ENCODE measurements at places on chromosomes 2 and 18. TPM values are rescaled to one million over a fixed set of nuclear protein-coding genes. Genes with fewer than 3 reads are reported as not detected.

- no peak for DNase-seq
Observed at GRCh38 chr18:48254077-48254602, 155.0 kb downstream of the ZBTB7C start.

- DNase-seq = peak; percentile 15
Observed at GRCh38 chr2:19021100-19021476, 337.3 kb downstream of the OSR1 start.

GRCh38 chr2:216735086-216735485 lies 39.7 kb upstream of the IGFBP5 start:
- no peak for DNase-seq

DNA sequence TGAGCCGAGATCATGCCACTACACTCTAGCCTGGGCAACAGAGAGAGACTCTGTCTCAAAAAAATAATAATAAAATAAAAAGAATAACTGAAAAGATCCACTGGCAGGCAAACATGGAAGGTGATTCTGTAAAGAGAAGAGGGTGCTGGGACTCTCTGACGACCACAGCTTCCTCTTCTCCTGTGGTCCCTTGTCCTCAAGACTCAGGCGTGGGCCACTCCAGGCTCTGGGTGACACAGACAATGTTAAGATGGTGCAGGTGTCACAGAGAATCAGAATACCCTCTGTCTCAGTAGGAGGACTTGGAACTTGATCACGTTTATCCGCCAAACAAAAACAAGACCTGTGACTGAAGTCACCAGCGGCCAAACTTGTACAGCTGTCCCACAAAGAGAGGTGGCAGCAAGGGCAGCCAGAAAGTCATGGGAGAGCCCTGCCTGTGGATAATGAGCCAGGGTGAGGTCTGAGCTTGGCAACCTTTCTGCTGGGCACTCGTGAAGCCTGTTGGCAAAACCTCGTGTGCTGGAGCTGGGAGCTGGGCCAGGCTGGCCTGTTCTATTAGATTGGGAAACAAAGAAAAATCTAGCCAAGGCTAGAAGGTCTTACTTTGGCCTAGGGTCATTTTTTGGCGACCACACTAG lies 76.4 kb upstream of the ITGA6 start:
- DNase-seq = no peak

- DNase-seq = no peak
Observed at GRCh38 chr18:69784815-69785214, 162.9 kb downstream of the CD226 start.

DNA sequence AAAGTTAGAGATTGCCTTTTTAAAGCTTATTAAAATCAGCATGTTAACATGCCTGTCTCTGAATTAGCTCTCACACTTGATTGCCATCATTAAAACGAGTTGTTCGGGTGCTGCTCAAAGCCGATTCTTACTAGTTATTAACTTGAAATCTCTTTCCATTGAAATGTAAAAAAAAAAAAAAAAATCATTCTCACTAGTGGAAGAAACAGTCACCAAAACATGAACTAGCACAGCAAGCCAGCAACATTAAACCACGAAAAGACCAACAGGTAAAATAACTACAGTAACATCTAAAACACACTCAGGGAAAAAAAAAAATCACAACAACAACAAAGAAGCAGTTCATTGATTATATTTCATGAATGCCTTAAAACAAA lies 264.5 kb downstream of the MEIS1 start:
- DNase-seq = no peak

DNA sequence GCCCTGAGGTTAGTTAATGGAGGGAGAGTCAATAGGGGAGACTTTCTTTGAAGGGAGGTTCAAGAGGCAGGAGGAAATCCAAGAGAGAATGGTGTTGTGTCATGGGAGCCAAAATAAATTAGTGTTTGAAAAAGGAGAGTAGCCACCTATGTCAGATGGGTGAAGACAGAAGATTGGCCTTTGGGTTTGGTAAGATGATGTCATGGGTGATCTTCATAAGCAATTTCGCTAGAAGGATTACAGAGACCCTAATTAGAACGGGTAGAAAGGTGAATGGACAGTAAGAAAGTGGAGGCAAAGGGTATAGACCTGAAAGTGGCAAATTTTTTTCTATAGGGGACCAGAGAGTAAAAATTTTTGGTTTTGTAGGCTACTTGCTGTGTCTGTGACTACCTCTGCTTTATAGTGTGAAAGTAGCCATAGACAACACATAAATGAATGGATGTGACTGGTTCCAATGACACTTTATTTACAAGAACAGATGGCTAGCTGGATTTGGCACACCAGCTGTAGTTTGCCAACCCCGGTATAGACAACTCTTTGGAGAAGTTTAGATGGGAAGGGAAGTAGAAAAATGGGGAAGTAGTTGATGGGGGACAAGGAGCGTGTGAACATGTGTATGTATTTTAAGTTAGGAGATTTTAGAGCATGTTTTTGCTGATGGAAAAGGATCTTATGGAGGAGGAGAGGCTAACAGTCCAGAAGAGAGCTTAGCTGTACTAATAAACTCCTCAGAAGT lies 9.3 kb downstream of the STAMBP start:
- DNase-seq = no peak

- DNase-seq = no peak
Observed at GRCh38 chr2:184370954-184371353, 227.4 kb upstream of the ZNF804A start.

DNA sequence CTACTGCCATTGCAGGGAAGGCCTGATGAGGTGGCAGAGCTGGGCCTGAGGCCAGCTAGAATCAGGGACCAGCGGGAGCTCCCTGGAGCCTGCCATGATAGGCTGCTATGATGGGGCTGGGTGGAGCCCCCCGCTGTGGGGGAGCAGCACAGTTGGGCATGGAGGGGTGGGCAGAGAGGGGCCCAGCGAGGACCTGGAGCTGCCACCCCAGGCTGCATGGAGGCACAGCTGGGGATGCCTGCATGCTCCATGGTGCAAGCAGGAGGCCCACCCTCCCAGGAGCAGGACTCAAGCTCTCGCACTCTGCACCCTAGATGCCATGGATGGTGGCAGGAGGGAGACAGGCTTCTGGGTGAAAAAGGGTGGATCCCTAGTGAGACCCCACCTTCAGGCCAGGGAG lies 17.8 kb upstream of the RPRD1A start:
- DNase-seq = no peak

DNA sequence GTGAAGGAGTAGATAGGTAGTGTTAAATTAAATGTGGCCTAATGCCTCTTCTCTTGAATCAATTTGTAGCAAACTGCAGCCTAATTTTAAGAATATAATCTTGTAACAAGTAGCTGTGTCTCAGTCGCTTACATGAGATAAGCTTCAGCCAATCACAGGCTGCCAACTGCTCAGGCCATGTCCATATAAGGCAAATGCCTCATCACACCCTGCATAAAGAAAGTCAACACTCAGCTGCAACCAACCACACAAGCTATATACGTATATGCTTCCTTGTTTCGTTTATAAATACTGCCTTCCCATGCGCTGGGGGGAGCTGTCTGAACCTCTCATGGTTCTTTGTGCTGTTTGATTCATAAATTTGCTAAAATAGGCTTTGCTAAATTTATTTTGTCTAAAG lies 476.3 kb downstream of the TRIB2 start:
- no peak for DNase-seq

DNA sequence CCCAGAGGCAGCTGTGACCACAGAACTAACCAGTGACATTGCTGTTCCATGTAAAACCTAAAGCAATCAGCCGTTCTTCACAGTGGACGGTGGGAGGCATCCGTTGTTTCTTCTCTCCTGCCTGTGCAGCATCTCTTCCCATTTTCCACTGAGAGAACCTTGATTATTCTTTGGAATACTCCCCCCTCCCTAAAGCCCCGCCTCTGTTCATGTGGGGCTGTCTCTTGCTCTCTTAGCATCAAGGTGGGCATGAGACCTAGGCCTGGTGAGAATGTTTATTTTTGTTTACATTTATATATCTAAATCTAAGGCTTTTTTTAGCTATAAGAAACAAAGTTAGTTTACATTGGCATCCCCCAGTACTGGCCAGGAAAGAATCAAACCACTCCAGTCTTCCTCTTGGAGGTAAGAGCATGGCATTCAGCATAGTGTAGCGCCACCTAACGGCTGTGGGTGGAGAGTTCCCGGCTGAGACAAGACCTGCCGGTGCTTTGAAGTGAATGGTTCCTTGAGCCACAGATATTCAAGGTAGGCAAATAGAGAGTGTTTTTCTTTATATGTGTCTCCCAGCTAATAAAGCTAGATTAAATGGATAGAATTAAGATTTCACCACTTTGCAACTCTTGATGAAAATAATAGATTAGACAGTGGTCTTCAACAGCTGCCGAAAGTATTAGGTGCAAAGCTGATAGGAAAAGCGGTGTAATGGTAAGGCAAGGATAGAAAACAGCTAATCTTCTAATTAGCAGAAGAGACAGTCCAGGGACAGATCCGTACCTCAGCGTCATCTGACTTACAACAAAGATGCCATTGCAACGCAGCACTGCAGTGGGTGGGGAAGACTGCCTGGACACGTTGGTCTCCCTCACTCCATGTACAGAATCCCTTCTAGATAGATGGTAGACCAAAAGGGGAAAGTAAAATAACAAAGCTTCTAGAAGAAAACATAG lies 219.6 kb upstream of the RAB12 start:
- peak; percentile 32 for DNase-seq

GRCh38 chr2:127570282-127571250 lies 35.1 kb downstream of the MYO7B start:
- DNase-seq = no peak

GRCh38 chr2:111118981-111119821 lies 1.5 kb upstream of the BCL2L11 start:
- DNase-seq = no peak

GRCh38 chr2:141820893-141821292 lies 309.9 kb downstream of the LRP1B start:
- DNase-seq = no peak

GRCh38 chr2:143070704-143071103 lies 58.5 kb upstream of the ARHGAP15 start:
- no peak for DNase-seq

DNA sequence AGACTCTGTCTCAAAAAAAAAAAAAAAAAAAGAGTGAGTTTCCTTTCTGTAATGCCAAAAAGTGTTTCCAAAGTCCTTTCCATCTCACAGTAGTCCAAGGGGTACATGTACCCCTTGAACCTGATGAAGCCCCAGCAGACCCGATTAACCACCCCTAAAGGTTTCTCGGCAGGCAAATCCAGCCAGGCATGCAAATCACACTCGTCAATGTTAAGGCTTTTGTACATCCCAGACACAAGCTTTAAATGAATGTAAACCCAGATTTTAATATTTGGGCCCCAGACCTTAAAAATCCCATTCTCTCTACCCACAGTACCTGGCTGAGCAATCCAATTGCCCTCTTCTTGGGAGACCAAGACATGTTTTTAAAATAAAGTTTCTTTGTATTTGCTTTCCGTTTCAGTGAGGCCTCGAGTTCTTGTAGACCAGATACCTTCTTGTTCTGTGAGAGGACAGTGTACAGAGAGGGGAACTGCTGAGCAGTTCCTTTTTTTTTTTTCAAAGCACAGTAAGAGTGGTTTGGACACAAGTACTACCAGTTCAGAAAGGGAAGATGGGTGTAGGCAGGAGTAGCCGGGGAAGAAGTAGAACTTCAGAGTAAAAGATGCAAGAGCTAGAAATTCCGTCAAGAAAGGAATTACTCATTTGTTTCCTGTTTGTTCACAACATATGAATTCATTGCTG lies at the start of gene NLRC4:
Gene NLRC4, minus strand, starts transcription at position 465 of the 684 bp plus-strand sequence. CDS start 8,111 bp downstream, outside the sequence.
- DNase-seq = no peak

- DNase-seq = no peak
Observed at GRCh38 chr18:75297731-75298130, 87.1 kb downstream of the TSHZ1 start.

GRCh38 chr2:26904839-26905238 lies 56.9 kb downstream of the DPYSL5 start:
- no peak for DNase-seq

GRCh38 chr2:112314856-112315255 lies 39.5 kb downstream of the ZC3H6 start:
- no peak for DNase-seq

DNA sequence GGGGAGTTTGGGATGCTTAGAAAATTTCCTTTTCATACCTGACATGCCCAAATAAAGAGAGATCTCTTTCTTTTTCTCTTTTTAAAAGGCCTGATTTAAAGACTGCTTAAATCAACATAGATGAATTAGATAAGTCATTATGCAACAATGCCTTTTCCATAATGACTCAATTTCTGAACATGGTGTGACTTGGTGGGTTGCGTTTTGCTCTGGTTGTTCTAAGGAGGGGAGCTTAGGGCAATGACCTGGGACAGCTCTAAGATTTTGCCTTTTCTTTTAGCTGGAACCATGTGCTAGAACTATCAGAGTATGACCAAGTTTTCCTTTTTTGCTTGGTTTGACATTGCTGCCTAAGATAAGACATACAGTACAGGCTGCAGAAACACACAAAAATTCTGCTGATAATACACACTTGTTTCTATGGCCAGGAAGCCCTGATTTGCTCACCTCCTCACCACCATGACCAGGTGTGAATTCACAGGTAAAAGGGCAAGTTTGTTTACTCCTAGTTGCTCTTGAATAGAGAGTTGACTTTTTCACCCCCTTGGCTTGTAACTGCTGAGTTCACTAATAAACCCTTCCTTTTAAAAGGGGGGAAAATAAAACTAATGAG lies 58.1 kb upstream of the IL1RL1 start:
- DNase-seq = no peak

- no peak for DNase-seq
Observed at GRCh38 chr18:35000457-35000856, 40.8 kb upstream of the MAPRE2 start.

- no peak for DNase-seq
Observed at GRCh38 chr18:22114526-22115321, 54.7 kb upstream of the GATA6 start.

DNA sequence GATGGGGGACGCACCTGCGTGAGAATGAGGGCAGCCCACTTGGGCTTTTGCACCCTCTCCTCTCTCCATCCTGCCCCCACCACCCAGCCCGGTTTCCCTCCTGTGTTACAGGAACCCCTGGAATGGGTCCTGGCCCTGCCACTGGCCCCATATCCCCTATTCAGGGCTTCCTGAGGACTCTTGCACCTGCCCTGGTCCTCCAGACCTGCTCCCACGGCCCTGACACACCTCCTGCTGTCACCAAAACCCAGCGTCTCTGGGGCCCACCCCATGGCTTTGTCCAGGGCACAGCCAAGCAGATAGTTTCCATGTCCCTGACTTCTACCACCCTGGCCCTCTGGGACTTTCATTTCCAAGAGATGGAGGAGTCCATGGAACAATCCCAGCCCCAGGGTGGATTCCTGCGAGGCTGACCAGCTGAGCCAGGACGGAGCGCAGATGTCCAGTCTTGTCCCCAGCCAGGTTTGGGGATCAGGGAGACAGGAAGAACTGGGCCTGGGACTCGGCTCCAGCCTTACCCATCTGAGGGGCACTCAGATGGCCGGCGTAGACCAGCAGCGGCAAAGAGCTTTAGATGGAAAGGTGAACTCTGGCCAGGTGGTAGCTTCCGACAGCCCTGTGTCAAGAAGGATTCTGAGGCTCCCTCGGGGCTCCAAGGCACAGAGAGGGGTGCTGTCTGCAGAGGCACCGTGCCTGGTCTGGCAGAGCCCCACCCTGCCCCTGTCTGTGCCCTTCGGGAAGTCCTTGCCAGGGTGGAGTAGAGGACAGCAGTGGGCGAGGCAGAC lies 12.0 kb downstream of the GPR35 start:
- no peak for DNase-seq

GRCh38 chr2:179201869-179202268 lies 62.8 kb downstream of the SESTD1 start:
- DNase-seq = no peak

DES gene
- not detected for total RNA-seq

GPR75 gene
- not detected for total RNA-seq

BZW1 gene
- total RNA-seq = 459 TPM

NAPG gene
- total RNA-seq = 27.8 TPM

INHA gene
- total RNA-seq = not detected

POTEC gene
- total RNA-seq = not detected

ZBTB7C gene
- total RNA-seq = 0.84 TPM

SCTR gene
- not detected for total RNA-seq

GALNT14 gene
- total RNA-seq = 251 TPM

GPAT2 gene
- total RNA-seq = not detected

NEB gene
- total RNA-seq = 0.51 TPM
